ENCODE measurements at places on chromosomes 3 and 15. TPM values are rescaled to one million over a fixed set of nuclear protein-coding genes. Genes with fewer than 3 reads are reported as not detected.

Gene SERINC4
- total RNA-seq = not detected

DNA sequence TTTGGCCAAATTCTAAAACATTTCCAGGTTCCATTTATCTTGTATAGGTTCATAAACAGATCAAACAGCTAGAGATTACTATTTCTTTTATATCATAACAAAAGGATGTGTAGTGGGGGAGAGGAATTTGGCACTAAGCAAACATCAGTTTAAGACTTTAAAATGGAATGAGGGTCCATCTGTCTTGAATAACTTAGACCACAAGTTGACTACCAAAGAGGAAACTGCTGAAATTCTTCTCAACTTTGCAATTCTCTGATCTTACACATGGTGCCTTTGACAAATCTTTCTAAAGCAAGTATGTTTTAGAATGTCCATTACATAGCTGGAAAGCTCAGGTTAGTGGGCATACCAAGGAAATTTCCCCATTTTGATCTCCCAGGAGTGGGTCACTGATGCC lies 140.5 kb upstream of the ADAMTS9 start:
- no peak for DNase-seq

GRCh38 chr3:116863822-116864589 lies 154.4 kb downstream of the TUSC7 start:
- DNase-seq = no peak

- DNase-seq = no peak
Observed at GRCh38 chr3:119359476-119360326, 65.5 kb downstream of the ARHGAP31 start.

DNA sequence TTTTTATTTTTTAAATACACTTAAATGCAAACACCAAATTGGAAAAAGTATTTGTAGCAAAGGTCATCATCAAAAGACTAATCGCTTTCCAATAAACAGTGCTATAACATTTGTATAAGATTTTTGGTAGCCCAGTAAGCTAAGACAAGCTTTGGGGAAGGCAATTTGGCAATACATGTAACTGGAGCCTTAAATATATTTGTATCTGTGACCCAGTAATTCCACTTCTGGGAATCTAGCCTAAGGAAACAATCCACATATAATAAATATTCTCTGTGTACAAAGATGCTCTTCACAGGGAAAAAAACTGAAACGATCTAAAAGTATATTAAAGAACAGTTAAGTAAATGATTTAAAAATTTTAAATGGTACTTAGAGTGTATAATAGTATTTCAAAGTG lies 65.5 kb upstream of the TJP1 start:
- no peak for DNase-seq

DNA sequence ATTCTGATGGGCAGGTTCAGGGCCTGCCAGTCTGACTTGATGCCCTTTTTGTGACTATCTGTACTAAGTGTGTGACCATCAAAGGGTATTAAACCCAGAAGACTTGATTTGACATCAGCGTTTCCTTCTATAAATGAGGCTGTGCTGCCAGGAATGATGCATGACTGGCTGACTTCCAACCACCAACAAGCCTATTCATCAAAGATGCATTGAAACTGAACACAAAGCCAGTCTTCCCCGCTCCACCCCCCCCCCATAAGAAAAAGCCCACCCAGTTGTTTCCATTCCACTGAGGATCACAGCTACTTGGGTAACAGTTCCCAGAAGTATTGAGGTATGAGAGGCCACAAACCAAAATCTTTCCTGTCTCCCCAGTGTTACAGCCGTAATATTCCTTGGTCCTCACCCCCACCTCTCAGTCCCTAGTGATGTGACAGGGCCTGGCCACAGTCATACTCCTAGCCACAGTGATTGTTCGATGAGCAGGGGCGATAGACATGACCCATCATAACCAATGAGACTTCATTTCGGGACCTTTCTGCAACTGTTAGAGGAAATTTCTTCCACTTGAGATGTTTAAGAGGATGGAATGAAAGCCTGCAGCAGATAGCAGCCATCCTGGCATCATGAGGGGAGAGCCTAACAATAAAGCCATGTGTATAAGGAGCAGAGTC lies 22.6 kb downstream of the SH3BP5 start:
- no peak for DNase-seq

Gene MORC1
- total RNA-seq = not detected

- DNase-seq = no peak
Observed at GRCh38 chr15:94028809-94029208, 202.6 kb upstream of the MCTP2 start.

DNA sequence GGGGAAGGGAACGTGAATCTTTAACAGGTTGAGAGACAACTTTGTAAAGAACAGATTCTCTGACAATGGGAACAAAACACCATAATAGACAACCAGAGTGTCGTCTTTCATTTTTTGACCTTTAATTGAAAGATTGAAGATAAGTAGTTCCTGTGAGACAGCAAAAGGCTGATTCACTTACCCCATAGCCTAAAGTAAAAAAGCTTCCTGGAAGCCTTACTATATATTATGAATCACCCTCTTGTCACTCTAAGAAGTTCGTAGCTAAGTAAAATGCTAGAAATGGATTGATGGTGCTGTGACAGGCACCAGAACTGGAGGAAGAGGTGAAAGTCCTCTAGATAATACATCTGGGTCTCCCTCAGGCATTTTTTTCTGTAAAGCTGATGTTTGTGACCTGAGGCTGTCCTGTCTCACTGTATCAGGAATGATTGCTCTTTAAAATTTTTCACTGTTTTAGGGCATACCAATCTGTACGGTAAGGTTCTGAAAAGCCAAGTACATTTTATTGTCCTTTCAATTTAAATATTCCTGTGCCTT lies 824.6 kb upstream of the SEMA6D start:
- no peak for DNase-seq

DNA sequence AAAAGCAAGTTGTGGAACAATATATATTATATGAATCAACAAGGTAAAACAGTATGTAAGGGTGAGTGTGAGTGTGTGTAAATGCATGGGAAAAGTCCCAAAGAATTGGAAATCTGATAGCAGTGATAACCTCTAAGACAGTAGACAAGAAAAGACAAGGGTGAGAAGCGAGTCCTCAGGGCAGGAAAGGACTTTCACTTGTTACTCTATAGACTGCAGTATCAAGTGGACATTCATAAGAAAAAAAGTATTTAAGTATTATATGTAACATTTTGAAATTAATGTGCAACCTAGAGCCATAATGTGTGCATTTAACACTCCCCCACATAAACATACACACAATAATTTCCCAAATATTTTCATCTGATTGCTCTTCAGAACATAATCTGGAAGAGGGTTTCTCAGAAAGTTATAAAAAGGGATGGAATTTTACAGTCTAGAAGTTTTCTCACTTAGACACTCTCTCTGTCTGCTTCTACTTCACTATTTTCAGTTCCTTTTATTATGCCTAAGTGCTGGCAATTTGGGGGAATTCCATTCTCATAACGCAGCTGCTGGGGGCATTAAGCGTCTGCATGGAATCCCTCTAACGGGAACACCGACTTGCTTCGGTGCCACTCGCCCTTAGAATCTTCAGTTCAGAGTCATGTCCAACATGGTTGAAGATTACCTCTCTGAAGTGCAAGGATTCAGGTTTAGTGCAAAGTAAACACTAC lies 50.0 kb upstream of the CDIN1 start:
- no peak for DNase-seq

Gene USP3
- total RNA-seq = 34.5 TPM

Gene EPB42
- not detected for total RNA-seq

DNA sequence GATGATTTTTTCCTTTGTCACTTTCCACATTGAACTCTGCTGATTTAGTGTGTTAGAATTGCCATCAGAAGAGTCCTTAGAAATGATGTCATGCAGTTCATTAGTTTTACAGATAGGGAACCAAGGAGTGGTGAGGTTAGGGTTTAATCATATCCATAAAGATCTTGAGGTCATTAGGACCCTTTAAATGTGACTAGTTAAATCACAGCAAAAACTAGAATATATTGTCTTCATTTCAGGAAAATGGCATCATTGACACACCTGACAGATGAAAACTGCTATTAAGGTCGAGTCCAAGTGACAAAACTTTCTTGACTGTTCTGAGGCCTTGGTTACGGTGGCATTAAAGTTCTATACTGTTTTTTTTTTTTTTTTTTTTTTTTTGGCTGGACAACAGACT lies 50.5 kb downstream of the MBNL1 start:
- no peak for DNase-seq

Gene SV2B
- 17.1 TPM for total RNA-seq

DNA sequence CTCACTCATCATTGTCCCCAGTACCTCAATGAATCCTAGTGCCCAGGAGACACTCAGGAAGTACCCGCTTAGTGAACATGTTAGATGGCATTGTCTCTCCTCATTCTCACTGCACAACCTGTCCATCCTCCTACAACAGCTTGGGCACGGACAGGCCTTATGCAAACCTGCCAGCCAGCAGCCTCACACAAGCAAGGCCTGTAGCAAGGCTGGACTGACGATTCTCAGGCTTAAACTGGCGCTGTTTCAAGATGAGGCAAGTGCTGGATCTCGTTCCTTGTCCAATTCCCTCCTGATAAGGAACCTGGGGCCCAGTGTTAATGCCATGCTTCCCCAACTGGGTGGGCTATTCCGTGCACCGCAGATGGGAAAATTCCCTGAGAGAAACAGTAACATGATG lies 59.0 kb downstream of the CDCP1 start:
- DNase-seq = no peak

GRCh38 chr15:63969652-63970421 lies 76.4 kb downstream of the DAPK2 start:
- no peak for DNase-seq

DNA sequence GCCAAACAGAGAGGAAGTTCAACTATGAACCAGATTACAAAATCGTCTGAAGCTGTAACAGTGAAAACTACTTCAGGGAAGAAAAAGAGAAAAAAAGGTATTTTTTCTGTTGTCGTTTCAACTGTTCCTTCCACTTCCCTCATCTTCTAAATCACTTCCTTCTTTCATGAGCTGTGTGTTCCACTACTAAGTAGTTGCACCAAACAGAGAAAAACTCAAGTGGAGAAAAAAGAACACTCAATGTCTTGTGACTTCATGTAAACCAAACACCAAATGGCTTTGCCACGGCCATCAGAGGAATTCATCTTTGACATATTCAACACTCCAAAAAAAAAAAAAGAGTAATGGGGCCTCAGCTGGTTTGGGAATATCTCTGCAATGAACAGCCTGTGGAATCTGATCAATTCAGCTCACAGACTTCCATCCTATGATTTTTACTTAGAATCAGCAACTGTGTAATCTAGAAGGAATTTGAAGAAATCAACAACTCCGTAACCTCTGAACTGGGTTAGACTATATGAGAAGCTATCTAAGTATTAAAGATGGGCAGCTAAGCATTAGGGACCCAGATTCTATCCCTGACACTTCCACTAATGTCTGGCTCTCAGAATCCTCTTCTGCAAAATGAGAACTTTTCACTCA lies 47.5 kb upstream of the RNF7 start:
- no peak for DNase-seq

Gene SAMMSON
- 2.1 TPM for total RNA-seq

GRCh38 chr15:57728436-57728835 lies 21.9 kb downstream of the POLR2M start:
- no peak for DNase-seq

Gene UNC13C
- under 0.01 TPM for total RNA-seq

DNA sequence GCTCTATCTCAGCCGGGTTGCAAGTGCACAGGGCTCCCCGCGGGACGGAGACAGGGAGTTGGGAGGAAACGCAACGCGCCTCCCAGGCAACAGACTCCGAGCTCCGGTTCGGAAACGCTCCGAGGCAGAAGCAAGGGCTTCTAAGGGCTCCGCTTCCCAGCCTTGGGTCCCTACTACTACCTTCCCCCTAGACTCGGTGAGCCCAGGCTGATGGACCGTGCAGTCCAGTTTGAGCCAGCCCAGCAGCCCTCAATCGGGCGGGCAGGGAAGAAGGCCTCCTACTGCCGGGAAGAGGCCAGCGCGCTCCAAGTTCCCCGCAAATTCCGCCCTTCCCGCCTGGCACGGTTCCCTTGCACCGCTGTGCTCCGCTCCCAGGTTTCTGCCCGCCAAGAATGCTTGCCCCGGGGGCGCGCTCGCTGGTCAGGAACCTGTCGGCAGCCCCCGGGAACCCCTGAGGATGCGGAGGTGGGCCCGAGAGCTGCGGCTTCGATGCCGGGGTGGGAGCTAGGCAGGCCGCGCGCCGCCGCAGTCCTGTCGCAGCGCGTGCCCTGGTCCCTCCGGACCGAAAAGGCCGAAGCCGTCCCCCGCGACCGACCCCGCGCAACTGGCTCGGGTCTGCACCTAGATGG lies 728 bp downstream of the TRANK1 start:
- peak; percentile 34 for DNase-seq

DNA sequence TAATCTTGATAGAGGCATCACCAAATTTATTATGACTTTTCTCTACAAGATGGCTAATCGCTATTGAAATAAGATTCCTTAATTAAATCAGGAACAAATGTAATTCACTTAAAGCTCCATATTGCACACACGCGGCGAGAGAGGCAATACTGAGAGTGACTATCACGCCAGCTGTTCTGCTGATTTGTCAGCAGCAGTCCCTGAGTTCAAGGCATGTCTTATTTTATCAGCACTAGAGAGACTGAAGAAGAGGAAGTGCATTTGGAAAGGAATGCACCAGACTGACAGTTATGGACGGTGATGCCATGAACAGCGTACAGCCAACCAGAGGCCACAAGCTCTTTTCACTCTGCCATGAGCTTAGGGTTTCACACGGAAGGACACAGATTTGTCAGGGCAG lies 83.6 kb upstream of the SLCO3A1 start:
- DNase-seq = no peak

Gene ROPN1
- not detected for total RNA-seq

DNA sequence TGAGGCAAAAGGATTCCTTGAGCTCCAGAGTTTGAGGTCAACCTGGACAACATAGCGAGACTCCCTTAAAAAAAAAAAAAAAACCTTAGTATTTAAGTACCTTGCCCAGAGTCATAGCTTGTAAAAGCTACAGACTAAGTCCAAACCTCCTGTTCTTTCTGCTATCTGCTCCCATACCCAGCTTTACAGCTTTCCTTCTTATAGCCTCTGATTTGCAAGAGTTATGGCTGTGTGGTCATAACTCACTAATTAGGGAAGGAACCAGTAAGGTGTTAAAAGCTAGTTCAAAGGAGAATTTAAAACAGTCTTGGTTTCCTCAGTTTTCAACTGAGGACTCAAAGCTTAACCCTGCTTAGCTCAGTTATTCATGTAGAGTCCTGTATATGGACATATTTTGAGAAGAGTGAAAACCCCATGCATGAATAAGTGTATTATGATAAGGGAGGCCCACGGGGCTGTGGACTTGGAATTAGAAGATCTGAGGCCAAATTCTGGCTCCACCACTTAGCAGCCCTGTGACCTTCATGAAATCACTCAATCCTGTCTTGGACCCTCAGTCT lies 135.5 kb upstream of the SMAD3 start:
- DNase-seq = no peak

Gene HCN4
- total RNA-seq = not detected

GRCh38 chr3:191137708-191138107 lies 61.3 kb upstream of the OSTN start:
- no peak for DNase-seq

Gene CLRN1
- not detected for total RNA-seq

Data from tibial nerve (tissue), 4 donors.